ENCODE measurements at places on chromosomes 4 and X.

- DNase-seq = no peak
Measured at GRCh38 chrX:136170139-136170800, 22.9 kb downstream of the FHL1 start.

DNA sequence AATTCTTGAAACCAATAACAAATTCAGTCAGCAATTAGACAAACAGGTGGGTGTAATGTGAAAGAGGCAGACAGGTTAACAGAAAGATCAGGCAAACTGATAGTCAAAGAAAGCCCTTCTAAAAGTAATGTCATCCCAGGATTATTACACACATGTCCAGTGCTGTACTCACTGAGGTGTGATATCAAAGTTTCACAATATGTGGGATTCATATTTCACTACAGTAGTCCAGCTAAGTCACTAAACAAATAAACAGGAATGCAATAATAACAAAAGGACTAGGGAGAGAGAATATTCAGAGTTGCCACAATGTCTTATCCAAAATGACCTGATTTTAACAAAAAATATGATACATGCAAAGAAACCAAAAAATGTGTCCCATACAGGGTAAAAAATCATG lies 787.5 kb downstream of the FSTL5 start:
- no peak for DNase-seq

DNA sequence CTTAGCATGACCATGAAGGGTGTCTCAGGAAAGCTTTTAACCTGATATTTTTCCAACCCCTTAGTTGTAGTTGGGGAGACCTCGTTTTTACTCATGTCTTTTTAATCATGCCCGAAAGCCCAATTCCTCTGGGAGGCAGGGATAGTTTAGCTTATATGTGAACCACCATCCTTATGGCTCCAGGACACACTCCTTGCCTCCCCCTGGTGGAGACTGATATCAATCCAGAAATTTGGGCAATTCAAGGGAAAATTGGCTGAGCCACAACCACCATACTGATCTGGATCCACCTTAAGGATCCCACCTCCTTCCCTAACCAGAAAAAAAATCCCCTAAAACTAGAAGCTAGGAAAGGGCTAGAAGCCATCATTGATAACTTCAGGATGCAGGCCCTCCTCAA lies 13.4 kb upstream of the COL25A1 start:
- DNase-seq = no peak

DNA sequence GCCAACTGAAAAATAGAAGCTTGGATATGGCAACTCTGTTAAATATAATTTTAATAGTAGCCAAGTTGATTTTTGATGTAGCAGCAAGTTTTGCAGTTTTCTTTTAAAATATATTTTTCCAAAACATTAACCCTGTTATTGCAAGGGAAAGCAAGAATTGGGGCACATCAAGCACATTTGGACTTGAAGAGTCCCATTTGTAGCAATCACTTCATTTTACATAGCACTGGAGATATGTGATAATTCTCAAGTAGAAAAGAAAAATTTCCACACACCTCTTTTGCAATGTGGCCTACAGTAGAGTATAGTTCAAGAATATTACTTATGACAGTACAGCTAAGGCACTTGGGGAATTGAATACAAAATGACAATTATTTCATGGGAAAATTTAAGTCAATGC lies 1.9 kb upstream of the PPP4R3C start:
- DNase-seq = no peak

- DNase-seq = no peak
Measured at GRCh38 chrX:12951595-12951975, 23.3 kb upstream of the TMSB4X start.

DNA sequence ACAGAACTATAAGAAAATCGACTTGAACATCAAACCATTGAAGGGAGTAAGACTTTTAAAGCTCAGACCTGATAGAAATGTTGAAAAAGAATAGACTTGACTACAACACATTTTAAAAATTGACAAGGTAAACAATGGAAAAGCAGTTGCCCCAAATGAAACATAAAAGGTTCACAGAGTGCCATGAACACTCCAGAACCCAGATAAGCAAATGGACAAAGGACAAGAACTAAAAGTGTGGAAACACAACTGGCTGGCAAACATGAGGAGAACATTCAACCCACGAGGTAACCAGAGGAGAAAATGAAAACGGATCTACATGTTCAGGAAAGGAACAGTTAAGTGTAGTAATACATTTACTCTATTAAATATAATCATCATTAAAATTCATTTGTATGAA lies 26.5 kb downstream of the SCARB2 start:
- DNase-seq = no peak

DNA sequence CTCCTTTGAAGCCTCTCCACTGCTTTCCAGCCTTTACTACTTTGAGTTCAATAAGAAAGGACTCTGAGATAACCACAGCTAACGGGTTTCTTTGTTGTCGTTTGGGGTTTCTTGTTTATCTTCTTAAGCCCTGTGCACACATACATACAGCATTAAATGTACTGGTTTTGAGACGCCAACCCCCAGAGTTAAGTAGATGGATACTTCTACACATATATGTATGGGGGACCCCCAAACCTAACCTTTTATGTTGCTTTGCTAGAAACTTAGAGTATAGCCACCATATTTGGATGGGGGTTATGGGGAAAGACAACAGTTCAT lies 697 bp downstream of the CEP135 start:
- DNase-seq = peak; percentile 4

GRCh38 chrX:19698122-19698521 lies 182.8 kb upstream of the MAP3K15 start:
- no peak for DNase-seq

DNA sequence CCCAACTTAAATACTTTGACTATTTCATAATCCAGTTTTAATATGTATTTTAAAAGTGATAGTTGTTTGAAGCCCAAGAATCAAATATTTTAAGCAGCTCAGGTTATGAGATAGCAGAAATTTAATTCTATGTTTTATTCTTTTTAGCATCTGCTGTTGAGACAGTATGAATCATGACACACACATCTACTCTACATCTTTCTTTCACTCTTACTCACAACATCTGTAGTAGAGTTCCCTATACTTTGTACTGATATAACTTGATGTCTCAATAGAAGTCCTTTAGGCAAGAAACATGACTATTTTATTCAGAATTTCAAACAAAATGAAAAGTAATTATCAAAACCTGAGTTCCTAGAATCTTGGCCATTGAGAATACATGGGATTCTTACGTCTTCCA lies 187.9 kb upstream of the GNPDA2 start:
- DNase-seq = no peak

DNA sequence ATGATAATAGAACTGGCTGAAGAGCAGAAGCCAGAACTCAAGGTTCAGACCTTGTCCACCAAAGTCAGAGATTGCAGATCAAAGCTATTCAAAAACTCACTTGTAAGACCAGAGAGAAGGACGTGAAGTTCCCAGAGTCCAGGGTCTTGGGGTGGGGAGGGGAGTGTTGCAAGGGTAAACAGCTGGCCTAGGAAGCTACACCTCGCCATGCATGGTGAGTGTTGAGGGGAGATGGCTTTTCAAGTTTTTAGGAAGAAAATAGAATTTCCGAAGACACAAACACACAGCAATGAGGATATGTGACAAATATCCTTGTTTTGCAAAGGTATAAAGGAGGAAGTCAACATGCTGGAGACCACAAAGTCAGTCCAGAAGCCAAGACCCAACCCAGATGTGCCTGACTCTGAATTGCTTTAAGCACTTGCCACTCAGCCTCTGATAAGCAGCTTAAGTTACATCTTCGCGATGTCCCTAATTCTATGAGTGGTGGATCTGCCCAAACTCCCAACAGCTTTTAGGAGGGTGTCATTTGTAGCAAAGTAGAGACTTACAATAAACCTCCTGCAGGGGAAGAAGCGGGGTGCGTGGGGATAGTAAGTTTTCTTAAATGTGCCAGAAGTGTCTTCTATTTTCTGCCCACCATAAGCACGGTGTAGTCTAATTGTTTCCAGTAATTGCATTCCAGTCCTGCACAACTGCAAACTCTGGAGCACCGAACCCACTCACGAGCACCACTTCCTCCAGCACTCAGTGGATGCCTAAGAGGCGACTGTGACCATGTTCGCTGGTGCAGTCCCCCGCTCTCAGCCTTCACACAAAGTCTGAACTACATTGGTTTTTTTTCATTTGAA lies 26.5 kb downstream of the HAND2 start:
- no peak for DNase-seq

GRCh38 chr4:20017070-20017776 lies 234.5 kb upstream of the SLIT2 start:
- no peak for DNase-seq

DNA sequence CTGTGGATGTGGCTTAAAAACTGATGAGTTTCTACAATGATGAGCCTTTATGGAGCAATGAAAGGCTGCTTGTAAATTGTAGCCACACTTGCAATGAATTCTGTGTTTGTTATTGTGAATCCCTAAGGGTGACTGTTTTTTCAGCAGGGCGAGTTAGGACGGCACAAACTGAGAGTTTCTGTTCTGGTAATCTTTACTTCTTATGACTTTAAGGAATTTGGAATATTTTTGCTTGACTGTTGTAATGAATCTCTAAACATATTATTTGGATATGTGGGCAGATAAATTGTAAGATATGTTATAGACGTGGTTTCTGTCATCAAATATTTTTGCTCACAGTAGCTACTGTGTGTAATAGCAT lies 22.2 kb downstream of the RBPJ start:
- DNase-seq = no peak

GRCh38 chr4:142334931-142335330 lies 511.2 kb downstream of the INPP4B start:
- no peak for DNase-seq

DNA sequence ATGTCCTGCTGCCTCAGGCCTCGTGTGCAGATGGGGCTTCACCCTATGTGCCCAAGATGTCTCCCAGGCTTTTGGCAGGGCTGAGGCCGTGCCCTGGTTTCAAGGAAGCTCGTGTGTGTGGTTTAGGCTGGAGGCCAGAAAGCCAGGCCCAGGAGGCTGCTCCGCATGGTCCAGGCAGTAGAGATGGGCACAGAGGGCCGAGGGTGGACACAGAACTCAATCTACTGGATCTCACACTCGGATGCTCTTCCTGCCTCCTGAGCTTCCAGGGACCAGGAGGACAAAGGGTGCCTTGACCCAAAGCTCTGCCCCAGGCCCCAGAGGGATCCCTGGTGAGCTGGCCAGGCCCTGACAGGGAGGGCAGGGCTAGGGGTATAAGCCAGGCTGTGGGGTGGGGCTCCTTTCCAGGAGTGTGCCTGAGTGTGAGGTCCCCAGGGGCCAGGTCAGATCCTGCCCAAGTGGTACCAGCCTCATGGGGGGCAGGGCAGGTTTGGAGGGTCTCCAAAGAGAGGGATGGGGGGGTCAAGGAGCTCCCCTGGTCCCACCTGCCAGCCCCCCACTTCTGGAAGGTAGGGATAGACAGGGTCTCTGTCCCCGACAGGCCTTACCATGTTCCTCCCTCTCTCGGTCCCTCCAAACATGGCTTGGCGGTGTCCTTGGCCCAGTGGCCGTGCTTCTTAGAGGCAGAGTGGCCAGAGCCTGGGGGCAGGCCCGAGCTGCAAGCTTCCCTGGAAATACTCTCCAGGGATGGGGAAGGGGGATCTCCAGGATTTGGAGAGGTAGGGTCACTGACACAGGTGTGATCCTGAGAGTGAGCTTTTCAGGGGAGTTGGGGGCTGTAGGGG lies 23.8 kb downstream of the HTRA3 start:
- no peak for DNase-seq

GRCh38 chr4:95319169-95319568 lies 229.6 kb downstream of the UNC5C start:
- DNase-seq = no peak

DNA sequence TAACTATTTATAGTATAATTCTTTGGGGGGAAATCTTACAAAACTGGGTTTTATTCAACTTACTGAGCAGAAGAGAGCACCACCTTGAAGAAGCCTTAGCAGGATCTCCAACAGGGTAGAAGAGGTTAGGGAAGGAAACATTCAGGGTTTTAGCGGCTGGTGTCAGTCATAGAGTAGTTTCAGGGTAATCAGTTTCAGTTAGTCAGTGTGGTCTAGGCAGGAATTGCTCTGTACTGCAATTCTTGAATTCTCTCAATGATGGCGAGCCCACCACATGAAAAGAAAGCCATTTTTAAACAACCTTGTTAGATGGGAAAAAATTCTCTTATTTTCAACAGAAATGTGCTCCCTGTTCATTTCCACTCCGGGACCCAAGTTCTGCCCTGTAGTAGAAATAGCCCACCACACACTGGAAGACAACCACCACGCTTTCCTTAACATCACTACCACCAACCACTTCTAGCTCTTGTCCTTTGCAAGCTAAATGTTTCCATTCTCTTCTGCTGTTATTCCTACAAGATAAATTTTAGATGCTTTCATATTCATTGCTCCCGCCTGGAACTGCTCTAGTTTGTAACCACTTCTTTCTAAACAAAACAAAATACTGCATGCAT lies 25.9 kb downstream of the COL25A1 start:
- no peak for DNase-seq

- no peak for DNase-seq
Measured at GRCh38 chr4:124786634-124787033, 74.1 kb upstream of the ANKRD50 start.

- no peak for DNase-seq
Measured at GRCh38 chr4:36320117-36320896, 38.9 kb downstream of the DTHD1 start.

DNA sequence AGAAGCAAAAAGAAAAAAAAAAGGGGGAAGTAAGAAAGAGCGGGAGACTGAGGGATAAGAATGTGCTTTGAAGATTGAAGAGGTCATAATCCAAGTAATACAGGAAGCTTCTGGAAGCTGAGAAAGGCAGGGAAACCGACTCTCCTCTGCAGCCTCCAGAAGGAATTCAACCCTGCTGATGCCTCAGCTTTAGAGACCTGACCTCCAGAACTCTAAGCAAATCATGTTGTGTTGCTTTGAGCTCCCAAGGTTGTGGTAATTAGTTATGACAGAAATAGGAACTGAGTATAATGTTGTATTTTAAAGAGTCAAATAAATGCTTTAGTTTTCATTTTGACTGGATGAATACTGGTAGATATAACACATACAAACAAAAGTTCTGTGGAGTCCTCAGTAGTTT lies 48.0 kb upstream of the FAT1 start:
- DNase-seq = no peak

GRCh38 chrX:150256297-150256650 lies 106.8 kb upstream of the MAMLD1 start:
- no peak for DNase-seq

DNA sequence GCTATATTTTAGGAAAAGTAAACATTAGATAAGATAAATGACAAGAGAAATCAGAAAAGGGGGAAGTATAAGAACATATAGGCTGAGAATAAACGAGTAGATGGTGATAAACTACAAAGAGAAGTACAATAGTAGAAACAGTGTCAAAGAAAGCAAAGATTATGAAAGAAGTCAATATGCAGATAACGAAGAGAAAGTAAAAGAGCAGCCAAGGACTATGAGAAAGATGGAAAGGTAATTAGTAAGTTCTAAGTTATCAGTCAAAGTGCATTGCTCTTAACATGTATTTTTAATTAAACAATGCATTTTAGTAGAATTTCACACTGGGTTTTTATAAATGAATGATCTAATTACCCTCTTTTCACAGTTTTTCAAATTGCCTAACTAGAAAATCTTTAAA lies 1801.3 kb upstream of the PCDH10 start:
- no peak for DNase-seq

DNA sequence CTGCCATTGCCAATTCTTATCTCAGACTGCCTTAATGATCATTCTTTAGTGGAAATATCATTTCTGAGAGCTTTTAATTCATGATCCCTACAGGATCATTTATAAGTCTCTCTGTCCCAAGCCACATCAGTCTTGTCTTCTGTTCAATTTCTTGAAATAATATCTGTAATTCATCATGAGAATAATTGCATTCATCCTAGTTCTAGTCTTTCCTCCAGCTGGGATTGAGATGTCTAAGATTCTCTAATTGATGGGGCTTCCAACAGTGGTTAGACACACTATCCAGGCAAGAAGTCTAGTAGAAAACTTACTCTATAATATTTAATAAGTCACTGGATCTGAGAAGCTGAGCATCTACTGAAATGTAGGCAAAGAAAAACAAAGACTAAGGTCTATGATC lies 854.7 kb upstream of the ADGRL3 start:
- no peak for DNase-seq
